ENCODE measurements at places on chromosomes 5 and 9.

GRCh38 chr5:93438124-93438523 is 142.9 kb downstream of the NR2F1-AS1 start:
- DNase-seq = no peak

DNA sequence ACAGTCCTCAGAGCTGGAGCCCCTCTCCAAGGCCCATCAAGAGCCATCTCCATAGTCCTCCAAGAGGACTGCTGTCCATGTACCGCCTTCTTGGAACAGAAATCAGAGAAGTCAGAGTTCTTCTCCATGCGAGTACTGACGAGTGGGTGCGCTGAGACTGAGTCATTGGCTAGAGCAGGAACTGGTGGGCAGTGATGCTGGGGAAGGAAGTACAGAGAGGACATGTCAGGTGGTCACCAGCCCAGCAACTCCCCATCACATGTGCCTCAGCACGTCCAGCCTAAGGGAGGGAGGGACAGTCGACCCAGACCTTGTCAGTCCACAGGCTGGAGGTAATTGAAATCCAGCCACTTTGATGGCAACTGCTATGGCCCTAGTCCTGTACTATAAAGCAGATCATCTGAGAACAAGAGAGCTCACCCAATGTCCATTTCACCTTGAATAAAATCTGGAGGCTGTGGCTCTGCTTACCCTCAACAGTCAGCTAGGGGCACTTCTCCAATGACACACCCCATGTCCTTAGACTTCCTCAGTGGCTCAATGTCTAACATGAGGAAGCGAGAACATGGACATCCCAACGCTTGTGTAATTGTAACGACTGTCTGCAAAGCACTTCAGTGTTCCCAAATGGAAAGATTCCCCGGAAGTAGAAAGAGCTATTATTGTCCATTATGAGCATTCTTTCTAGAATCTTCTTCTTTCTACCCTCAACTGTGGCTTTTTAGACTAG is 15.0 kb upstream of the FBP1 start:
- DNase-seq = no peak

DNA sequence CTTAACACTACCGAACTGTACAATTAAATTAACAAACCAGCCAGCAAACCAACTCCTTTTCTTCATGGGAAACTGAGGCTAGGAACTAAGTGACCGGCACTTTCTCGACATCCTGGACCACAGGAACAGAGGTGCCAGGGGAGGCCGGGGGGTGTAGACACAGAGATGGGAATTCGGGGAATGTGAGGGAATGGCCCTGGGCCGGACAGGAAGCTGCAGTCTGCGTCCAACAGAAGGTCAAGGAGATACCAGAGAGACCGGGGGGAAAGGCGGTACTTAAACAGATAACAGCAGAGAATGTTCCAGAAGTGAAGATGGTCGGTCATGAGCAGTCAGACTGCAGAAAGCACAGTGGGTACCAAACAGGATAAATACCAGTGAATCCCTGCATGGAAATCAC is 40.3 kb downstream of the DBH start:
- no peak for DNase-seq

GRCh38 chr9:34899535-34900158 is 58.4 kb upstream of the PHF24 start:
- DNase-seq = peak; percentile 76

- no peak for DNase-seq
Measured at GRCh38 chr5:155532621-155533311, 519.2 kb downstream of the KIF4B start.

- no peak for DNase-seq
Measured at GRCh38 chr5:91136271-91136670, 246.8 kb downstream of the ARRDC3 start.

GRCh38 chr9:97842960-97843359 is 10.1 kb upstream of the FOXE1 start:
- DNase-seq = no peak

- DNase-seq = no peak
Measured at GRCh38 chr9:127185931-127186781, 63.7 kb upstream of the ANGPTL2 start.

DNA sequence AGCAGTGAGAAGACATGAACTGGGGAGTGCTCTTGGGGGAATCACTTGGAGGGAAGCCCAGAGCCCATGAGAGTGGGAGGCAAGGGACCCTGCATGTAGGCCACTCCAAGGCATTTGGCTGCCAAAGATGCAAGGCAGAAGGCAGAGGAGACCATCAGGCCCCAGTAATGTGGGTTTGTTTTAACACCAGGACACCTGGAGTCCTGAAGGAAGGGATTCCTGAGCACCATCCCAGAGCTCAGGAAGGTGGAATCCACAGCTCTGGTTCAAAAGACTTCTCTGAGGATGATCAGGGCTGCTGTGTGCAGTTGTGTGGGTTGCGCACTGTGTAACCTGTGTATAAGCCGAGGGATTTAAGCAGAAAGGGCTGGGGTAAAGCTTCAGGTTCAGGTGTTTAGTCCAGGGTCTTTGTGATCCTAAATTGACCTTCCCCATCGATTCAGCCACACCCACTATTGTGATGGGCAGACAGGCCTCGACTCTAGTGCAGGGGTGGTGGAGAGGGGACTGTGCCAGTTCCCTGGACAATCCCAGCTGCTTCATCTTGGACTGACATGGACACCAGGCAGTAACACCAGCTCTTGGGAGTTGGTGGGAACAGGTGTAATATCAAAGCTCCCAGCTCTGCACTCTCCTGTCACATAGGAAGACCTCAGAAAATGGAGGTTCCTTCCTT is 11.0 kb downstream of the B4GALT7 start:
- no peak for DNase-seq
